ENCODE measurements at places on chromosomes 3 and 15.
A peak's percentile ranks its signal among the peaks of the same experiment; 100 is the strongest.

DNA sequence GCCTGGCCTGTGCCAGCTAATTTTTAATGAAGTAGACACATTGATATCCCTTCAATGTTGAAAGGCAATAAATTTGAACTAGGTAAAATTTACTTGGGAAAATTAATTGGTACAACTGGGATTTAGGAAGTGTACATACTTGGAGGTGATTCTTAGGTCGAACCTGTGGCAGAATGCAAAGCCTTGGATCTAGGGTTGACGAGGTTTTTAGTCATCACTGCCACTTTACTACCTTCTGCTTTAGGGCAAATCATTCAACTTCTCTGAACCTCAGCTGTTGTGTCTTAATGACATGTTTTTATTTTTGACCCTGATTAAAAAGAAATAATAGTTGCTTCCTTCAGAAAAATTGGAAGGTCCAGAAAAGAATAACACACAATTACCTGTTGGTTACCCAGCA is 2.5 kb downstream of the APPL1 start:
- DNase-seq, result no peak

GRCh38 chr3:41323467-41324155 is 124.3 kb downstream of the CTNNB1 start:
- no peak for DNase-seq

GRCh38 chr3:48885753-48886152 is 12.9 kb downstream of the SLC25A20 start:
- no peak for DNase-seq

DNA sequence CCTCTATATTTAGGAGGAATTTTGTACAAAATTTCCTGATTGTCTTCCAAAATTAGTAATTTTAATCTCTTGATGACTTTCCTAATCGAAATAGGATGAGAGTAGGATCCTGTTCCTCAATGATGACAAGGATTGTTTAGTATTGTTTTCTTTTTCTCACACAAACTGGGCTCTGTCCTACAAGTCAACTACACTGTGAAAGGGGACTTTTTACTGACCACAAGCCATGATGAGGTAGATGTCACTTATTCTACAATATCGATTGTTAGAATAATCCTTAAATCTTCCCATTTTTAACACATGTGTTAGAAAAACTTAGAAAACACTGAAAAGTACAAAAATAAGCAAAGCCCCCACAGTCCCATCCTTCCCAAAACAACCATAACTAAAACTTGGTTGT is 35.8 kb upstream of the TSC22D2 start:
- no peak for DNase-seq

GRCh38 chr15:80194914-80195313 is 42.1 kb downstream of the FAH start:
- DNase-seq, result no peak

GRCh38 chr3:119580067-119580760 is 922 bp downstream of the ADPRH start:
- DNase-seq, result no peak

GRCh38 chr15:85554852-85555521 is 174.6 kb downstream of the AKAP13 start:
- no peak for DNase-seq

DNA sequence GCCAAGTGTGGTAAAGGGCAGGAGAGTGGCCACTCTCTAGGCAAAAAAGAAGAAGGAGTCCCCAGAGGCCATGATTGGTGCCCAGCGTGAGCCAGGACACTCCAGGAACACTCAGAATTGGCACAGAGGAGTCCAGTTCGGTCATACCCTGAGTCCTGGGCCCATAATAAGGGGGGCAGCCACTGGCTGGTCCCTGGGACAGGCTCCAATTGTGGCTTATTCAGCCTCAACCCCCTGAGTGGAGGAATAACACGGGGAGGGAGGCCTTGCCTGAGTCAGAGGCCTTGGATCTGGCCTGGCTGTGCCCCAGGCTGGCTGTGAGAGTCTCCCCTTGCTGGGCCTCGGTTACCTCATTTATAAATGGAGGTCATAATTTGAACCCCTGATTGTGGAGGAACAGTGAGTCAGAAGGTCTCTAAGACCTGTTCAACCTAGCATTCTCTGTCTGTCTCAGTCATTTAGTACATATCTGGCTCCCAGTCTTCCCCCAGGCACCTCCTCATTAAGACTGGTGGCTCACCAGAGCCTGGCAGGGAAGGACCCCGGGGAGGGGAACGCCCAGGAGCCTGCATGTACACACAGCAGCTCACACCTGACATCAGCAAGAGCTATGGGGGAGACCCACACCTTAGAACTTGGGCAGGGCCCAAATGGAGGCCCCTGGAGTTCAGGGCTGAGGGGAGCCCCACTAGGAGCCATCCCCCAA is 95.9 kb upstream of the ATP2B2 start:
- no peak for DNase-seq

DNA sequence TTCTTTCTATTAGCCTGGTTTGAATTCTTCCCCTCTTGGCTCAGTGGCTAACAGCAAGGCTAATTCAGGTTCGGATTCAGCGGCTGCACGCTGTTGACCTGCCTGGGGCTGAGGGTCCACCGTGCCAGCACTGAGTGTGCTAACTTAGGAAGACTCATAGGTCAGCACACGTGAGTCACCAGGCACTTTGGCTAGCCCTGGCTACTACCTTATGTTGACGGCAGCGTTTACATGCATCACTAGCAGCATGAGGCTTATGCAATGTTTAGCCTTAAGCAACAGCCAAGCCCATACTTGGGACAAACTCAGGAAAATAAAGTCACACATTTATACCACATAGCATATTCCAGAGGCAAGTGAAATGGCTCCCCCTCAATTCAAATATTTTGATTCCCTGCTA is 137.7 kb downstream of the RAB11A start:
- no peak for DNase-seq

DNA sequence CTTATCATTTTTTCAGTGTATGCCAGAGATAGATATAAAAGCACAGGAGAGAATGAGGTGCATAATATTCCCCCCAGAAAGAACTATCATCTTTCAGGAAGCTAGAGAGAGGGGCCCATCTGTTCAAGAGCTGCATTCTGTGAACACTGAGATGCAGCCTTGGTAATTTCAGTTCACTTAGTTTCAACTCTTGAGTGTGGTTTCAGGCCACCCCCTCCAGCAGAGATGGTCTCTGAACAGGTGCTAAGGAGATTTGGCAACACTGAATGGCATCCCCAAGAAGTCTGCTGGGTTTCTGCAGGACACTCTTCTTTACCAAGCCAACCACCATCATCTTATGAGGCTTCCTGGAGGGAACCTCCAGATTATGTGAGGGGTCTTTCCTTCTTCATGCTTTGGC is 30.4 kb upstream of the LIMD1 start:
- no peak for DNase-seq

GRCh38 chr3:156033428-156033827 is 87.0 kb upstream of the KCNAB1 start:
- no peak for DNase-seq

DNA sequence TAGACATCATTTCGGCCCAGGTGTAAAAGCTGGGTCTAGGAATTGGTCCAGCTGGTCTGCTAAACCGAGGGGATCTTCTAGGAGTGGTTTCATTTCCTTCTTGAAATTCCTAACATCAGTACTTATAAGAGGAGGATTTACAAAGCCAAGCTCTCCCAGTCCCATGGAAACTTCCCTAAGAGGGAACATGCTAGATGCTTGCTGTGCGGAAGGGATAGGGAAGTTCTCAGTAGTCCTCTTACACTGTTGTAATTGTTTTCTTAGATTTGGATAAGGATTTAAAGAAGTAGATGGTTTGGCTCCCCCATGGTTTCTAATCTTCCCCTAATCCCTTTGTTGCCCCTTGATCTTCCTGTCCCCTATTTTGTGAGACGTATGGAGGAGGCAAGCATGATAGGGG is 89.7 kb upstream of the XCR1 start:
- DNase-seq, result no peak

DNA sequence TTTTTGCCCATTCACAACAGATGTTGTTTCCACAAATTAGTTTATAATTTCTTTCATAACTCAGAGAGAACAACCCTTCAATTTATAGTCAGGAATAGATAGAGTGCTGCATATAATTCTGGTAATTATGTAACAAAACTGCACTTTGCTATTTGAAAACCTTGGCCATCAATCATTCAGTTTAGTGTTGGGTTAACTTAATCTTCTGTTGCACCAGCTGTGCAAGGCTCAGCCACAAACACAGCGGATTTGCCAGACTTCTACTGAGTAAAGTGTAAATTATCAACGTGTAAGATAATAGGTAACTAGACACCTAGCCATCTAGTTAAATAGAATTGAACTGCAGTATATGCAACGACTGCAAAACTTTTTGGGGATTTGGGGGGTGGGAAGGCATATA is 1064.3 kb upstream of the EPHA6 start:
- DNase-seq, result no peak

GRCh38 chr15:23516866-23517265 is 48.6 kb upstream of the MKRN3 start:
- no peak for DNase-seq

- no peak for DNase-seq
Measured at GRCh38 chr3:164326714-164327113, 751.6 kb downstream of the SI start.

GRCh38 chr3:182979103-182979673 is 1.1 kb downstream of the DCUN1D1 start:
- DNase-seq, result no peak

- DNase-seq, result peak; percentile 24
Measured at GRCh38 chr3:131174752-131175151, 148.1 kb downstream of the NEK11 start.

GRCh38 chr3:71587958-71588357 is 4.4 kb upstream of the FOXP1 start:
- no peak for DNase-seq

GRCh38 chr3:30418443-30418842 is 188.0 kb upstream of the TGFBR2 start:
- no peak for DNase-seq

DNA sequence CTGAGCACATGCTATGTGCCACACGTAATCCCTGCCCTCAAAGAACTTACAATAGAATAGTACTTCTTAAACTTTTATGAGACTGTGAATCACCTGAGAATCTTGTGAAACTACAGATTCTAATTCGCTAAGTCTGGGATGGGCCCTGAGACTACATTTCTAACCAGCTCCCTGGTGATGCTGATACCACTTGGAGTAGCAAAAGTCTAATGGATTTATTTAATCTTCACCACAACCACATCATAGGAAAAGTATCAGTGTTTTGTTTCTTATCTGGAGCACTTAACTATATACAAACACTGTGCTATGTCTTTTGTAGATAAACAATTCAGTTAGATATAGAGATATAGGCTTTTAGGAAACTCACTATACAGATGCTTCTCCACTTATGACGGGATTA is 23.8 kb upstream of the TCF12 start:
- DNase-seq, result no peak

GRCh38 chr15:79602731-79603130 is 170.6 kb downstream of the MINAR1 start:
- DNase-seq, result no peak

DNA sequence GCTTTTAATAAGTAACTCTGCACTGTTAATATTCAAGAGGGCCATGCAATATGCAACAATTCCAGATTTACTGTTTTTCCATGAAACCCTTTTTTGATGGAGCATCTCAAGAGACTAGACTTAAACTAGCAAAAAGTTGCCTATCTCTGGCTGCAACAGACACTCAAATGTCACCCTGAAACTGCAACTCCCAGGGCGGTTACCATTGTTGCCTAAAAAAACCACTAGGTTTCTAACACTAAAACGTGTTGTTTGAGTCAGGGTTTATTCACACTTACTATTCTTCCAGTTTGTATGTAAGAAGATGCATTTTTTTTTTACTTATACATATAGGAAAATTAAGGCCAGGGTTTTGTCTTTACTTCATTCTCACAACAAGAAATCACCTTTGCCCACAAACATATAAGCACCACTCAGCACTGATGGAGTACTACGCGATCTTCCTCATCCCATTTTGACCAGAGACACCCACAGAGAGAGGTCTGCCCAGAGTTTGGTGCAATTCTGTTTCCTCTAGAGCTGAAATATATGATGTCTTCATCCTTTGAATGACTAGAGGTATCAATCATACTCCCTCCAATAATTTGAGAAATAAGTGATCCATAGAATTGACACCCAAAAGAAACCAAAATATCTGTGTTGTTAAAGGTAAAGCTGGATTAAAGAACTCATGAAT is 124.0 kb upstream of the SNTN start:
- no peak for DNase-seq

- DNase-seq, result no peak
Measured at GRCh38 chr3:159620281-159620680, 368.4 kb upstream of the IL12A start.

DNA sequence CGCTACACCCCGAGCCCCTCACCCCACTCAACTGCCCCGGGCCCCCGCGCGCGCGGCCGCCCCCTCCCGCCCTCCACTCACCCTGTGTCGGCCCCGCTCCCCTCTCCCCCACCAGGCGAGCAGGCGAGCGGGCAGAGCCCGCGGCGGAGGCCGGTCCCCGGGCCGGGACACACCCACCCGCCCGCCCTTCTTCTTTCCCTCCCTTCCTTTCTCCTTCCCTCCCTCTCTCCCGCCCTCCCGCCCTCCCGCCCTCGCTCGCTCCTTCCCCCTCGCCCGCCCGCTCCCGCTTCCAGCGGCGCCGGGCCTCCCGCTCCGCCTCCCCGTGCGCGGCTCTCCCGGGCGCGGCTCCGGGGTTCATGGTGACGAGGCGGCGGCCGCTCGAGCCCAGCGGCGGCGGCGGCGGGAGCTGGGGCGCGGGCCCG is at the start of gene CTDSPL:
Gene CTDSPL (plus strand): TSS at position 261 of the 422 bp plus-strand sequence. CDS start 320 bp downstream, outside the sequence.
- peak; percentile 22 for DNase-seq

- no peak for DNase-seq
Measured at GRCh38 chr3:45538641-45538986, 55.9 kb upstream of the LIMD1 start.

GRCh38 chr15:35304389-35304788 is 219.3 kb upstream of the NANOGP8 start:
- DNase-seq, result no peak

- no peak for DNase-seq
Measured at GRCh38 chr3:41080141-41080540, 119.2 kb upstream of the CTNNB1 start.

DNA sequence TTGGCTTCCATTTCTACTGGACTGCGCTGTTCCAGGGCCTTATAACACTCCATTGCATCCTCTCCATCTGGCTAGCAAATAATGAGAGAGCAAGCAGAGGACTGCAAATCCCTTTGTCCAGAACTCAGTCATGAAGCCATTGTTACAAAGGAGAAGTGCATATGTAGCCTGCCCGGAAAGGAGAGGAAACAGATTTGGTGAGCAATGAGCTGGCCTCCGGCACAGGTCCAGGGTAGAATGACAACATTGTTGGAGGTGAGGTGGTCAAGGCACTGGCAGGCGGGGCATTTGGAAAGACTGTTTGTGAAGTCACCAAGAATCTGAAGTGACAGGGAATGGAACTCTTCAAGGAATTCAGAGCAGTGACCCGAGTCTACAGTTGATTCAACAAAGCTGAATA is 25.0 kb upstream of the ATP1B3 start:
- no peak for DNase-seq

GRCh38 chr15:100919481-100920405 is 586 bp downstream of the LRRK1 start:
- DNase-seq, result peak; percentile 27

All from stimulated activated naive CD8-positive, alpha-beta T cell treated with anti-CD3 and anti-CD28 coated beads, Interleukin-15, Interleukin-2, amounts not matched to agents 100 U/mL and 50 U/mL, for 24 hours (primary cell).